ENCODE measurements at places on chromosomes 3 and 15.

GRCh38 chr3:161644891-161645635 is 148.5 kb downstream of the OTOL1 start:
- no peak for DNase-seq

DNA sequence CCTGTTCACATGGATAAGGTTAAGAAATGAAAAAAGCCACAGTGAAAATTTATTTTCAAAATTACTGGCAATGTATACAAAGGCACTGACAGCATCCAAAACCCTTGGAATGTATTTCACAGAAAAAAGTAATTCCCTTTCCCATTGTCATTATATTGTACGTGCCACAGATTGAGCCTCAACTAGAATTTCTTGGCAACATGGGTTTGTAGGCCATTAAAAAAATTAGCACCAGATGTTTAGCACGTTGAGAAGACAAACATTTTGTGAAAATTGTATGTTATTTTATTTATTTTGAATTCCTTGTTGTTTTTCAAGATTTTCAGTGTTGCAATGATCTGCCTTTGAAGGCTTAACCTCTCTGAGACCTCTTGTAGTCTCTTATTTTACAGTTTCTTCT is 76.3 kb upstream of the EPHB3 start:
- no peak for DNase-seq

DNA sequence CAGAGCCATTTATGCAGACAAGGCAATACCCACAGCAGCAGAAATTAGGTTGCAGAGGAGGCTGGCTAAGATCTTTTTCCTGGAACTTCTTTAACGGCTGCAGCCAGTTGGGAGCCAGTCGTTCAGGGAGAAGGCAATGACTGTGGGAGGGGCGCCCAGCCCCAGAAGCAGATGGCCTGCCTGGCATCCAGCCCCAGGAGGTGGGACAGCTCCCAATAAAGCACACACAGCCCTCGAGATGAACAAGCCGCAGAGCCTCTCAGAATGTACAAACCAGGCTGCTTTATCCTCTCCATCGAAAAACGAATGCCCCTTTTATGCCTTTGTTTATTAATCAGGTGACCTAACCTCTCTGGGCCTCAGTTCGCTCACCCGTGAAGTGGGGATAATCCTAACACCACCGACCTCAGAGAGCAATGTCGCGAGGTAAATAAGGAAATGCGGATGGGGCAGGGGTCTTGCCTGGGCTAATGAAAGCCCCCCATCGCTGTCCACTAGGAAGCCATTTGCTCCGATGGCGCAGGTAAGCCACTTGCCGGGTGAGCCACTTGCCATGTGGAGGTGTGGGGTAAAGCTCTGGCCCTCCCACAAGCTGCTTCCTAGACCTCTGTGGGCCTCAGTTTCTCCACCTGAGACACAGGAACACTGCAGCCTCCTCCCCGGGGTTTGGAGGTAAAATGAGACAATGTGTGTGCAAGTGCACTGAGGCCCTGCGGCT is 35.8 kb downstream of the MGLL start:
- no peak for DNase-seq

- DNase-seq: no peak
Observed at GRCh38 chr3:184381261-184382224, 1.7 kb downstream of the CHRD start.

GRCh38 chr3:127749787-127750225 is 72.5 kb downstream of the MGLL start:
- DNase-seq: no peak

- no peak for DNase-seq
Observed at GRCh38 chr3:36011791-36012190, 368.5 kb upstream of the STAC start.

- no peak for DNase-seq
Observed at GRCh38 chr3:101128001-101128400, 134.8 kb upstream of the ABI3BP start.

DNA sequence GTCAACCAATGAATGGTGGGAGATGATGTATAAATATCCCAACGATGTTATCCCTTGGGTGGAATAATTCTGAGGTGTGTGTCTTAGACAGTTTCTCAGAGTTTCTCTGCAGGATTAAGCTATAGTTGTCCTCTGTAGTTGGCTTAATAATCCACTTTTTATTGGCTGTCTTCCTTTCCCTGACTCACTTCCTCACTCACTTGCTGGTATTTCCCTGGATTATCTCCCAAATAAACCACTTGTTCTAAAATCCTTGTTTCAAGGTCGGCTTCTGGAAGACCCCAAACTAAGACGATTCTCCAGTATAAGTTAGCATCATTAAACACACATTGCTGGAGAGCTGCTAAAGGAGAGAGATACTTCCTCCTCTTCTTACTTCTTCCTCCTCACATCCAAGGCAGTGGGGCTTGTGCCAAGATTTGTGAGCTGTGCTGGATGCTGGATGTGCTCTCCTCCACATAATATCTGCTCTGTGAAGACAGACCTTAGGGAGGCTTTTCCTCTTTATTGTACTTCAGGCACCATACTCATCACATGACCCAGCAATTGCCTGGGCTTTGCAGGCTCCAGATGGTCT is 22.5 kb upstream of the ROPN1 start:
- no peak for DNase-seq

DNA sequence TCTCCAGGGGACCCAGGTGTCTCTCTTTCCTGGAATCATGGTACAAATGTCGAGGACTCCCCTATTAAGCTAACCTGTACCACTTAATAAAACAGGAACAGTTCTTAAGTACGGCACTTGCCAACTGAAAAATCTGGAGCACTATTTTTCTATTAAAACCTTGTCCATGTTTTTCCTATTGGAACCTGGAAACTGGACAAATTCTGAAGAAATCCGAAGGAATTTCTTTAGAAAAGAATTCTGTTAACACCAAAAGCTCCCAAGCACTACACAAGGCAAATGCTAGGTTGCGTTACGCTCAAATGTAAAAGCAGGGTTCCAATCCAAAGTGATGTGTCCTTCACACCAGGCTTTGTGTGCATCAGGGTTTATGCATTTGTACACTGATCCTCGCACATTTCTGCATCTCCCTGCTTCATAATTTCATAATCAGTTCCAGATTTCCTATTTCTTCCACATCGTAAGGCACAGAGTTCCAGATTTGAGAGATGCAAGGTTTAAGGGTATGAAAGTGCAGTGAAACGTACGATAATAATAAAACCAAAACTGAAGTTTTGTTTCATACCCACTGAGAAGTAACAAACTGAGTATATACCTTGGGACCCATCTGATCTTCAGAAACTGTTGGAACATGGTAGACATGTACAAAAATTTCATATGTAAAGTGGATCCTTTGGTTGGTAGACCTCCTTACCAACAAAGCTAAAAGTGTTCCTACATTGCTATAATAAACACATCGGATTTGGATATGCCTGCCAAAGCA is 132.1 kb upstream of the WNT5A start:
- no peak for DNase-seq

DNA sequence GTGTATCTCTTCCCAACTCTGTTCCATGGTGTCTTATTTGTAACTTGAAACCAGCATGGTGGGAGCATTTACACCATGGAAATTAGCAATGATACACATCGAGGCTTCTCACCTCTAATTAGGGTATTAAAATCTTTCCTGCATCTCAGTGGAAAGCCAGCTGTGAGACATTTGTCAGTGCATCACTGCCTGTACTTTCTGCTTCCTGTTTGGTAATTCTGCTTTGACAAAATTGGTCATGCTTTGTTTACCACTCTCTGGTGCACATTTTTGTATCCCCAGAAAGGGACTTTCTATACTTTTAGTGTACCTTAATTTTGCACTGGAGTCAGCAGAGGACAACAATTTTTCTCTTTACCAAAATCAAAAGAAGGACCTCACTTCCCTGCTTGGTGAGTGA is 402.1 kb downstream of the PDCD6IP start:
- DNase-seq: no peak

- DNase-seq: no peak
Observed at GRCh38 chr15:52066842-52067544, 45.6 kb downstream of the BCL2L10 start.

DNA sequence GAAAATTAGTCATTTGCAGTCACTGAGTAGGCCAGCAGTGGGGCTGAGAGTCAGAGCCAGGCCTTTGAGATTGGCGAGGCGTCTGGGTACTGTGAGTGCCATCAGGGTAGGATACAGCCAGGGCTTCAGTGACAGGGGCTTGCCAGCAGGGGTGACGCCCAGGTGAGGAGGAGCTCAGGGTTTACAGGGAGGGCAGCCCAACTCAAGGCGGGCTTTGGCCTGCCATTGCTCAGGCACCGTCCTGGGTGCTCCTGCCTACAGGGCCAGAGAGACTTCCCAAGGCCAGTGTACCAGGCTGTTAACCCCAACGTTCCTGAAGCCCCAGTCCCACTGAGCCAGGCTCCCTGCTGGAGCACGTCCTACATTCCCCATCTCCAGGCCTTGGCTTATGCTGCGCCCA is 152.0 kb downstream of the FBLN2 start:
- no peak for DNase-seq

DNA sequence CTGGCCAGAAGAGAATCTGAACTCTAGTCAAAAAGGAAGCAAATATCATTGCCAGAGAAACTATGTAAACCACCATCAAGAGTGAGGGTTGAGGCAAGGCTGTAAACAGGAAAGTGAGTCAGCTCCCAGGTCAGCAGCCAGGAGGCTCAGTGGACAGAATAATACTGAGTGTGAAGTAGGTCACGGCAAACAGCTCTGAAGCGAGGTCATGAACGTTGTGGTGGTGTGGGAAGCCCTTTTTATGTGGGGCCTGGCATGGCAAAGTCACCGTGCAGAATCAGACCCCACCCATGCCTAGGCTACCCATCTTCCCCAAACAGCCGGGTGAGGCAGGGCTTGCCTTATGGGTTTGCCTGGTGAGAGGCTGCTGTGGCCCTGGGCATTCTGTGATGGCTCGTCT is 43.9 kb downstream of the THBS1 start:
- no peak for DNase-seq

GRCh38 chr3:42732196-42732828 is 29.7 kb upstream of the HHATL start:
- DNase-seq: no peak

GRCh38 chr3:4993276-4994143 is 14.3 kb downstream of the BHLHE40 start:
- DNase-seq: no peak

GRCh38 chr3:197003461-197004385 is 25.9 kb downstream of the MELTF start:
- no peak for DNase-seq

Data from stimulated activated CD4-positive, alpha-beta T cell treated with anti-CD3 and anti-CD28 coated beads, Interleukin-1b, Interleukin-23, amount 100 ng/mL, for 4 hours (primary cell).